ENCODE measurements at places on chromosomes 3 and 15.

- no peak for DNase-seq
Measured at GRCh38 chr3:43540624-43541023, 81.2 kb downstream of the ANO10 start.

DNA sequence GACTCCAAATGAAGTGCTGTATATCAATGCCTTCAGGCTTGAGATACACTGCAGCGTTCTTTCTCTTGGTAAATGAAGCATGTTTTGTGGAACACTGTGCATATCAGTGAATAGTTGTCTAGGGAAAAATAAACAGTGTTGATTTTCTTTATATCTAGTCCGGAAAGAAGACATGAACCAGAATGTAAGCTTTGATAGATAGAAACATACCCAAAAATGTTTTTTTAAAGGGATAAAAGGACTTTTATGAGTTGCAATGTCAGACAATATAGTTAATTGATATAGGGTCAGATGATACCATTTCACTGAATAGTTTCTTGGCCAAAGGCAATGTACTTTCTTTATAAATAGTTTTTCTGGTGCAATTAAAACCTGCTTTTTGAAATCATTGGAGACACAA lies 1037.8 kb downstream of the OTOL1 start:
- DNase-seq, result no peak

DNA sequence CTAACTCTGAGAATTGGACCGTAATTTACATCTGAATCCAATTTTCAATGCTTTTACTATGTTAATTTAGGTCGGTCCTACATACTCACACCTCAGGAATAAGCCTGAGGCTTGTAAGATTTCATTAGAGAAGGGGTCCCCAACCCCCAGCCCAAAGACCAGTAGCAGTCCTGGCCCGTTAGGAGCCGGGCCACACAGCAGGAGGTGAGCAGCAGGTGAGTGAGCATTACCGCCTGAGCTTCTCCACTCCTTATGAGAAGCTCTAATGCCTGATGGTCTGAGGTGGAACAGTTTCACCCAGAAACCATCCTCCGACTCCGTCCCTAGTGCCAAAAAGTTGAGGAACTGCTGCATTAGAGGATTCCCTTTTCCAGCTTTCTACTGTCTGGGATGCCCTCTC lies 757.3 kb downstream of the SI start:
- DNase-seq, result no peak

- peak; percentile 90 for DNase-seq
Measured at GRCh38 chr15:90872486-90873184, 4.2 kb downstream of the FURIN start.

GRCh38 chr15:27757052-27757451 lies 342.1 kb downstream of the OCA2 start:
- no peak for DNase-seq

- no peak for DNase-seq
Measured at GRCh38 chr3:41092844-41093243, 106.5 kb upstream of the CTNNB1 start.

DNA sequence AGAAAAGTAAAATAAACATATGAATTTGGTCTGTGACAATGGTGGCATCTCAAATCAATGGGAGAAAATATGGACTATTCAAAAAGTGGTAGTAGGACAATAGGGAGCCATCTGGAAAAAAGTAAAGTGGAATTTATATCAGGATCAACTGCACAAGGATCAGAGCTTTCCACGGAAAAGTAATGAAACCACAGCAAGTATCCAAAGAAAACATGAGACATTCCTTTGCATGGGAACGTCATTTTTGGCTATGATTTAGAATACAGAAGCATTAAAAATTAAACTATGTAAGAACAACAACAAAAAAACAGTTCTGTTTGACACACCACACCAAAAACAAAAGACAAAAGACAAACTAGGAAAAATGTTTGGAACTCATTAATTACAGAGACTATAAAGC lies 18.7 kb downstream of the CRBN start:
- no peak for DNase-seq

GRCh38 chr15:89132611-89133507 lies 44.6 kb downstream of the ABHD2 start:
- DNase-seq, result peak; percentile 71

DNA sequence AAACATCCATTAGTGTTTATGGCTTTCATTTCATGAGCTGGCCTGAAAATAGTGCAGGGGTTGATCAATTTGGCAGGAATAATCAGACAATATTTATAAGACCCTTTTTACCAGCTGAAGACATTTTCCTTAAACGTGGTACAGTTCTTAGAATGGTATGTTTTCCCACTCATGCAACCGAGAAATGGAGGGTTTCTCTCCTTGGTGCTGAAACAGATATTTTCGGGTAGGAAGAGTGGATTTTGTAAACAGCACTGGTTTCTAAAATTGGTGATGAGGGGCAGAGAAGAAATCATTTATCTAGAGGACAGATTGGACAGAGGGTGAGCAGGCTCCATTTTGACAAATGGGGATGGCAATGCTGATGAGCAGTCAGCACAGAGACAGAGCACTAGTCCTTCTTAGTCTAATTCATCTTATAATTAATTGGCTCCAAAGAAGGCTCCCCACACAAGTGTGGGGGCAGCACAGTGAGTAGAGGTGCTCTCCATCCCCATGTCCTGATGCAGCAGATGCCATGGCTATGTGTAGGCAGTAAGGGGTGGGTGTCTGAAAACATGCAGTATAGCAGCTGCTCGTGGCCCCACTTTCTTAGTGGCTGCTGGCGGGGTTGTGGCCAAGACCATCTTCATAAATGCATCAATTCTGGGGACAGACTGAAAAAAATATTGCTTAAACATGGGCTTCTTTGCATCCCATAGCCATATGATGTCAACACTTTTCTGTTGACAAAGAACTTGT lies 18.1 kb upstream of the SLC7A14 start:
- no peak for DNase-seq

DNA sequence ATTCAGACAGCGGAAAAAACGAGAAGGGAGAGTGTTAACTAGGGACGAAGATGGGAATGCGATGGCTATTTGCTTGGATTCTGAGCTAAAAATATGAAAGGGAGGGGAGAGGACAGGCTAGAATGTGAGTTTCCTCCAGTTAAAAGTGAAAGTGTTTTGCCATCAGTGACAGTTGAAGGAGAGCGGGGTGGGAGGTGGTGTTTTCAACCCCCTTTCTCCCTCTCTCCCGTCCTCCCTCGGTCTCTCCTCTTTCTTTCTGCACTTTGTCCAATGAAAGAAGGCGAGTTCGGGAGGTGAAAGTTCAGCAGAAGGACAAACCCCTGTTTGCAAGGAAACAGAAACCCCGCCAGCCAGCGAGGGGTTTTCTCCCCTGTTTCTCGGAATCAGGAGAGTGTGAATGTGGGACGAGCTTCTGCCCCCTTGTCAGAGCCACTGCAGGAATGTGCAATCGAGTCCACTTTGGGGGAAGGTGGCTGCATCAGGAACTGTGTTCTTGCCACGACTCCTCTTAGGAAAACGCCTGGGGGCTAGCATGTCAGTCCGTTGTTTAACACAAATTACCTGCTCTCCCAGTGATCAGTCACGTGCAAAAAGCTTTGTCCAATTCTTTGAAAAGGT lies 975 bp upstream of the FOXP1 start:
- DNase-seq, result peak; percentile 76

- no peak for DNase-seq
Measured at GRCh38 chr3:124033360-124034015, 41.6 kb upstream of the ROPN1 start.

DNA sequence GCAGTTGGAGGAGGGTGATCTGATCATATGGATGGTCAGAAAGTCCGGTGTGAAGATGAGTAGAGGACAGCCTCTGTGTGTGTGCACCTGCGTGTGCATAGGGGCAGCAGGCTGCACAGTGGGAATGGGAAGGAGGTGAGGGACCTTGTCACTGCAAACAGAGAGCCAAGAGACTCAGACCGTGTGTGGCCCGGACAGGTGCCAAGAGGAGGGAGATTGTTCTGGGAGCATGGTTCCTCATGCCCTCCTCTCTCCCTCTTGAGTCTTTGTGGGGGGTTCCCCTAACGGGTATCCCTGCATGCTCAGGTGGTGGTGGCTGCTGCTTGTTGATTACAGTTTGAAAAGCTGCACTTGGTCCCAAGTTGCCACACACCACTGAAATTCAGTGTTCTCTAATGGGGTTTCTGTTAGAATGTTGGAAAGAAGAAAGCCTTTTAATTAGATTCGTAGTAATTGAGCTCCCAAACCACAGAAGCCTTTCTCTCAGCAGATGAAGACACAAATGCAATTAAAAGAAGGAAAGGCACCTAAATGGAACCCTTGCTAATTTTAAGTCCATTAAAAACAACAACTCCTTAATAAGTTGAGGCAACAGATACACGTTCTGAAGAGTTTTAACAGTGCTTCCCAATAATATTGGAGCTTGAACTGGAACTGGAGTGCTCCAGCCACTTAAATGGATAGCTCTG lies 68.9 kb downstream of the CHRNA7 start:
- DNase-seq, result no peak

DNA sequence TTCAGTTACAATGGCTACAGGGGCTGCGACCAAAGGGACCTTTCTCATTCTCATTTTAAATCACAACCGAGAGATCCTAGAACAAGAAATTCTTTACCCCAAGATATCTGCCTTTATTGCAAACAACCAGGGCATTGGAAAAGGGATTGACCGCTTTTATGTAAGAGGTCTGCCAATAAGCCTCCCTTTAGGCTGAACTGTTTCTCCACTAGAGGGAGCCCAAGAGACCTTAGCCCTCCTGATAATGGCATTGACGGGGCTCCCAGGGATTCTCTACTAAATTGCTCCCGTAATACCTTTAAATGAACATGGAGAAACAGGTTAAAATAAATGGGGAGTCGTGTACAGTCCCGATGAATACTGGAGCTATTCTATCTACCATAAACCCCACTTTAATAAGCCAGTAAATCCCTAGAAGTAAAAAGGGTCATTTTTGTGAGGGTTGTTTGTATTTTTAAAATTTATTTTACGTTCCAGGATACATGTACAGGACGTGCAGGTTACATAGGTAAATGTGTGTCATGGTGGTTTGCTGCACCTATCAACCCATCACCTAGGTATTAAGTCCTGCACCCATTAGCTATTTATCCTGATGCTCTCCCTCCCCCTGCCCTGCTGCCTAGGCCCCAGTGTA lies 7.5 kb upstream of the IGSF10 start:
- peak; percentile 85 for DNase-seq

GRCh38 chr15:68407141-68407885 lies 24.6 kb downstream of the ITGA11 start:
- DNase-seq, result no peak

DNA sequence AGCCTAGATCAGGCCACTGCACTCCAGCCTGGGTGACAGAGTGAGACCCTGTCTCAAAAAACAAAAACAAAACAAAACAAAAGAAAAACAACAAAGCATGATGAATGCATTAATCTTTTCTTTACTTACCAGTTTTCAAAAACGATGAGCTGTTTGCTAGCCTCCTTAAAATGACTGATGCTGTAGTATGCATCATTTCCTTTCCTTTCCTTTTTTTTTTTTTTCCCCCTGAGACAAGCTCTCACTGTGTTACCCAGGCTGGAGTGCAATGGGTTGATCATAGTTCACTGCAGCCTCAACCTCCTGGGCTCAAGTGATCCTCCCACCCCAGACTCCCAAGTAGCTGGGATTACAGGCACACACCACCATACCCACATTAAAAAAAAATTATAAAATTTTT lies 202.0 kb downstream of the ADAMTSL3 start:
- no peak for DNase-seq

DNA sequence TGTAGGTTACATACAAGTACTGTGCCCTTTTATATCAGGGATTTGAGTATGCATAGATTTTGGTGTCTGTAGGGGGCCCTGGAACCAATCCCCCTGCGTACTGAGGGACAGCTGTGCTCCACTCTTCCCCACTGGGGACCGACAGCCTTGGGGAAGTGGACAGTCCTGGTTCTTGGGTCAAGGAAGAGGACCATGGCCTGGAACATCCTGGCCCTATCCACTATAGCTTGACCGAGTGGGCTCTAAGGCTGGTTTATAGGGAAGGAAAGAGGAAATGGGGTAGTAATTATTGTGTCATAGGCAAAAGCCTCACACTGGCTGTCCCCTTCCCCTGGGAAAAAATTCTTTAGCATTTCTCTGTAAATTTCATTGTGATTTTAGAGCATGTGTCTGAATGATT lies 49.5 kb downstream of the CRTC3 start:
- DNase-seq, result no peak

DNA sequence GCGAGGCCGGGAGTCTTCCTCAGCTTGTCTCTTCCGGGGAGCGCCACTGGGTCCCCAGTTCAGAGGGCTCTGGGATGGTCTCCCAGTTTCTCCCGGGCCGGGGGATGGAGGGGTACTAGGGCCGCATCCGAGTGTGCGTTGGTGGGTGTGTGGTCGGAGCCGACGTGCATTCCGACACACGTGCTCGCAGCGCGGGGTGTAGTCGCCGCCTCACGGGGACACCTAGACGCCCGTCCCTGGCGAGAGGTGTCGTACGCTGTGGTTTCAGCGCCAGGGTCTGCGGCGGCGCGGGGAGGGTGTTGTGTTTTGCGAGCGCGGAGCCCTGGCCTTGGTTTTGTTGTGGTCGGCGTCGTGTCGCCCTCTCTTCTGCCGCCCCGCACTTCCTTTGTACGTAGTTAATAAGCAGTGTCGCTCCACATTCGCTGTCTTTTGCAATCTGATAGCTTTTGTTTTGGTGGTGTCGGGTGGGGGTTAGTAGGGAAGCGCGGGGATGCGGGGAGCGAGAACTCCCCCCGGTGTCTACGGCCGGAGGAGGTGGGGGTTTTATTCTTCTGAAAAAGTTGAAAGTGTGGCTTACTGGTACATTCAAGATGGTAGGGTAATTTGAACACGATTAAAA lies 2.2 kb downstream of the IGF1R start:
- DNase-seq, result peak; percentile 28

DNA sequence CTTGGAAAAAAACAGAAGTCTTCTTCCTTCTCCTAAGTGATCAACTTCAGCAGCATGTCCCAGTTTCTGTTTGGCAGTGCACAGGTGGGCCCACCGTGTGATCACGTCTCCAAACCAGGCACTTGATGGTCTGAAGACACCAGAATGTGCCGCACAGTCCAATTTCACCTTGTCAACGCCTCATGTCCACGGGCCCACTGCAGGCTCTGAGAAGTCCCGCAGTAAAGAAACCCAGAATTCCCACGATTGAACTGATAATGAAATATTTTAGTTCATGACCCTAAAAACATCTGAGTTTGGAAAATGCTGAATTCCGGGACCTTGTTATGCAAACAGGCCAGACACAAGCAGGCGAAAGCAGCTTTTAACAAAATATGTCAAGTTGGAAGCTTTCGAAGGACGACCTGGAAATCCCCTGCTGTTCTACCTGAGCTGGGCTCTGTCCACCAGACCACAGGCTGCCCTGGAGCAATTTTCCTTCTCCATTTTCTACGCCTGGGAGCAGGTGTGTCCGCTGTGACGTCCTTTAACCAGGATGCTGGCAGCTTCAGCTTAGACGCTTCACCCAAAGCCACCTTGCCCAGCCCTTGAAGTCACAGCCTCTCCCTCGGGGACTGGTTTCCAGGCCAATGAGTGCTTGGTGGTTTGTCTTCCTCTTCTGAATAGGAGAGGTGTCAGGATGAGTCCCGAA lies 167.8 kb upstream of the IQSEC1 start:
- no peak for DNase-seq

- DNase-seq, result peak; percentile 66
Measured at GRCh38 chr3:13110678-13111116, 37.5 kb upstream of the IQSEC1 start.
